Right renal cortex interstitium (tissue), 3 donors: ENCODE measurements at places on chromosomes 3 and 15.

DNA sequence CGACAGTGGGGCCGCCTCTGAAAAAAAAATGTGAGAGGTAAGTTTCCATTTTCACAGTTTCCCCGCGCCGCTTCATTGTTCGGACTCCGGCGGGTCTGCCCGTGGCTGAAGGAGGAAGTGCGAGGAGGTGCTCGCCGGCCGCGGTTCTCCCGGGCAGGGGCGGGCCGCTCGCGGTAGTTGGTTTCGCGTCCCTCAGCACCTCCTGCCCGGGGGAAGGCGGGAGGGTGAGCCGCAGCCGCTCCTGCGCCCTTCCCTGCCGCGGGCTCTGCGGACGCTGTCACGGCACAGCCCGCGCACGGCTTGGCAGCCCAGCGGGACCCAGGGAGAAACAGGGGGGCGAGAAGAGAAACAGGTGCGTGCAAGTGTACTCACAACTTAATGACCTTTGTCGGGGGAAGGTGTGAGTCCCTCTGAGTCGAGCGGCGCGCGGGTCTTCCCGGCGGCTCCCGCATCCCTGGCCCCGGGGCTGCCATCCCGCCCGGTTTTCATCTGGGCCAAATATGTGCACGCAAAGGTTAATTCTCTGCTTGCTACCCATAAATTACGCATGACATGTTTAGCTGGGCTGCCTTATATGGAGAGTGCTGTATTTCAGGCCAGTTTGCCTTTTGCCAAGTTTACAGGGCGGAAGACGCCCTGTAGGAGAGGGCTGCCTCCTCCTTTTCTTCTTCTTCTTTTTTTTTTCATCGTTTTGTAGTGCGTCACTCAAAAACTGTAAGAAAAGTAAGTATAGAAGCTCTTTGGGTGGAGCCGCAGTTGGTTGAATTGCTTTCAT, 514 bp downstream of the MBNL1 start:
- peak; percentile 70 for DNase-seq

GRCh38 chr15:65423150-65423975, 616 bp upstream of the IGDCC4 start:
- DNase-seq = no peak

DNA sequence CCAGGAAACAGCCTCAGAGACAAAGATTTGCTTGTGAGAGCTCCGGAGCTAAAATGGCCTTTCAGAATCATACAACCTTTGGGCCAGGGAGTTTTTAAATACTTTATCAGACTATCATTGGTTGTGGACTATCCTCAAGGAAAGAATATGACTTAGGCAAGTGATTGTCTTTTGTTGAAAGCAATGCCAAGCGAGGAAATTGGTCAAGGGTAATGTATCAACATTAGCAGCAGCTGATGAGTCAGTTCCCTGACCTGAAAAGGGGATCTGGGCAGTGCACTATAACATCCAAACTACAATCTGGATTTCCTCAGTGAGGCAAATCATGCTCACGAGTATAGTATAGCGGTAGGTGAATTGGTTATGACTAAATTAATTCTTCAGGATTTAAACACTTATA, 303.6 kb downstream of the LSAMP start:
- no peak for DNase-seq

DNA sequence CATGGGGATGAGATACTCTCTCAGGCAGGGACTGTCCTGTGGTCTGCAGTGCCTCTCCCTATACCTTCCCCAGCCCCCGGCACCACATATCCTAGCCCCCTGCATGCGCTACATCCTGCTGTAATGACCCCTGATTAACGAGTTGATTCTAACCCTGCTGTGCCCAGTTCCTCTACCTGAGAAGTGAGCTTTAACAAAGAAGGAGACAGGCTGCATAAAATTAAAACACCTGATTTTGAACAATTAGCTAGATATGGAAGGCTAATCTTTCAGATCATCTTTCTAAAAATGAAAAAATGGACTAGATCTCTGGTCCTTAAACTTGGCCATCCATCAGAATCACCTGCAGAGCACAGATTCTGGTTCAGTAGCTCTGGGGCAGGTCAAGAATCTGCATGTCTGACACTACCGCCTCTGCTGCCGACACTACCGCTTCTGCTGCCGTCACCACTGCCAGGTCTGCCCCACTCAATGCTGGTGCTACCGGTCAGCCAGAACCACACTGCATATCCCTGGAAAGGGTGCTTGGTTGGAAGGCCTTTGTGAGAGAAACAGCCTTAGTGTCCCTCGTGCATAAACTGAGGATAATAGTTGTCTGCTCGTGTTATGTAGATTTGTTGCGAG, 33.6 kb upstream of the ZBTB38 start:
- no peak for DNase-seq

DNA sequence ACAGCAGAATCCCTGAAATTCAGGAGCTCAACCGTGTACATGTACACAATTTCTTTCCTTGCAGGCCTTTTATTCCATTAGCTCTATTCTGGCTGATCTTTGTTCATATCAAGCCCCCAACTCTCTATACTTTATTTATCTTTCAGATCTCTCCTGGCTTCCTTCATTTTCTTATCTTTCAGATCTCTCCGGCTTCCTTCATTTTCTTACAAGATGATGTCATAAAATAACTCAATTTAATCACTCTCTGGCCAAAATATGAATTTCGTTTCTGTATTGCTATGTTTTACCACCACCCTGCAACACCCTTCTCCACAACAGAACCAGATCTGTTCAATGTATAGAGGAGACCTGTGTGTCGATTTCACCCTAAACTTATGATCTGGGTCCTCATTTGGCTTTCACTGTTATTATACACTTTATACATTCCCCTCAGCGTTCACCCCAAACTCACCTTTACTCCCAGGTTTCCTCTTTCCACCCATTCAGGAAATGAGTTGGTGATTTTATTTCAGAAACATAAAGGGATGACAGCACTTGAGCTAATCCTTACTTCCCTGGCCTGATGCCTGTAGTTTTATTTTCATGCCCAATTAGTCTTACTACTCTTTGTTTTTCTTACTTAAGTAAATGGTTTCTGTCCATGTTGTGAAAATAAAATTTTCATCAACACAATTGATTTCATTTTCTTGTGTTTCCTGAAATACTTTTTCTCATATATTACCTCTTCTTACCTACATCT, 195.5 kb downstream of the BCHE start:
- no peak for DNase-seq

DNA sequence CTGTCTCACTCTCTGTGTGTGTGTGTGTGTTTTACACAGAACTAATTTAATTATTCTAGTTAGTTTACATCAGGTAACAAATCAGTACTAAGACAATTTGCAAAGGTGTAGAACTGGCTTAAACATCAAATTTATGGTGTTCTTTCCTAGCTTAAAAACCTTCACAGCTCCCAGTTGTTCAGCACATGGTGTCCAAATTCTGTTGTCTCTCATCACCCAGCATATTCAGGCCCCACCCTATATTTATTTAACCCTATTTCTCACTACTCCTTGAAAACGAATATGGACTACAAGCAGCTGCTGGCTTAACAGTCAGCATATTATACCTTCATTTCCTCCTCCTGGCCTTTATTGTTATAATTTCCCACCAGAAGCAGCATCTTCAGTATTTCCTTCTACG, 1.2 kb downstream of the IL20RB start:
- DNase-seq = no peak

GRCh38 chr3:79111375-79112052, 656.3 kb downstream of the ROBO1 start:
- no peak for DNase-seq
